ENCODE measurements at places on chromosomes 4 and X.

- no peak for DNase-seq
These were observed 45.9 kb upstream of the PGRMC1 start for GRCh38 chrX:119190091-119190681.

DNA sequence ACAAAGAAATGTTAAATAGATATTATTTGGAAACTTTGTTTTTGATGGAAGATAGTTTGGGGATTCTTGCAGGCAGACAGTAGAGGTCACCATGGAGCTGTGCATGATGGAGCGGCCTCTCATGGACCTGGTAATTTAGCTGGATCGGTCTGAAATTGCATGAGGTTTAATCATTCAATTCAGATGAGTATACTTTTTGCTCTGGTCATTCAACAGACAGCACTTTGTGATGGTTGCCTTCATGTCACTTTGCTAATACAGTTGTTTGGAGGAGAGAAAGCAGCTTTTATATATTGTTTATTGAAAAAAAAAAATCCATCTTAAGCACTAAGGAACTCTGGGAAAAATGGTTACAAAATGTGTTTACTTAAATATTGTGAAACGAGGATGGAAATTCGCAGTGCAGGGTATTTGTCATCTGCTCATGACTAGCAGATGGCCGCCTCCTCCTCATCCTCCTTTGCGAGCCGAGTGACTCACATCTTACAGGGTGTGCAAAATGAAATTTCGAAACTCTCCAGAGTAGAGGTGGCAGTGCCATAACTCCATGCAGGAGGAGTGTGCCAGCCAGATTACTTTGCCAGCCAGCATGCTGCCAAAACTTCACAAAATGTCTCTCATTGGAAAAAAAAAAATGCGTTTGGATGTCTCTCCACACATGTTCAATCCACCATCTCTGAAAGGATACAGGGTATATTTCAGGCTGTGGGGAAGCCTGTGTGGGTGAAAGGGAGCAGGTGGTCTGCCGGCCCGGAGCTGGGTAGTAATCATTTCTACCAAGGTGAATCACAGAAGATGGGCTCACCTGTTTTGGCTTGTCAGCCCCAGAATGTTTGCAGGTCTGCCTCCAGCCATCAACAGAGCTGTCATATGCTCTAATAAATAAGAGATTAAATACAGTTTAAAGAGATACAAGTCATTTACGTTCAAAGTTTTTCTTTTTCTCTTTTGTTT is 314.9 kb upstream of the DIPK2B start:
- no peak for DNase-seq

DNA sequence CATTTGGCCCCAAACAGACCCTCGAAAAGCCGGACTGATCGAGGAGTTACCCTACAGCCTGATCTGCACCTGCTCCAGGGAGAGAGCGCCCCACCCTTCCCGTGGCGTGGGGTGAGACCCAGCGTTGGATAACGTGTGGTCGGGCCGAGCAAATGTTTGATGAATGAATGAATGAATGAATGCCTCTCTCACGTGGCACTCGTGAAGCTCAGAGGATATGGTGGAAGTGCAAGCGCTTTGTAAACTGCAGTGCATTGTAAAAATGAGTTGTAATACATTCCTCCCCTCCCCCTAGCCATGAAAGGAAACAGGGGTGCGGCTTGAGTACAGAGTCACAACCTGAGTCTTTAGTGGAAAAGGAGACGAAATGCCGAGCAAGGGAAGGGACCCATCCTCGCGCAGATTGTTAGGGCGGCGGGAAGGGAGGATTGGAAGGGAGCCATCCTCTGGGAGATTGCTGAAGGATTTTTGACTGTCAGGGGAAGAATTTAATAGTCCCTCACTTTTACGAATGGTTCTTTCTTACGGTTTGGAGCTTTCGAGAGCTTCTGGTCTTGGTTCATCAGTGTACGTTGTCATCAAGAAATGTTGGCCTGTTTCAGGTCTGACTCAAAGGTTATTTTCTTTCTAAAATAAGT is 772 bp upstream of the FBXW7 start:
- no peak for DNase-seq

GRCh38 chr4:7908668-7909067 is 31.0 kb downstream of the AFAP1 start:
- DNase-seq = no peak

GRCh38 chr4:79852305-79852730 is 220.7 kb downstream of the ANTXR2 start:
- no peak for DNase-seq

GRCh38 chr4:27129871-27130366 is 269.3 kb downstream of the STIM2 start:
- DNase-seq = no peak

DNA sequence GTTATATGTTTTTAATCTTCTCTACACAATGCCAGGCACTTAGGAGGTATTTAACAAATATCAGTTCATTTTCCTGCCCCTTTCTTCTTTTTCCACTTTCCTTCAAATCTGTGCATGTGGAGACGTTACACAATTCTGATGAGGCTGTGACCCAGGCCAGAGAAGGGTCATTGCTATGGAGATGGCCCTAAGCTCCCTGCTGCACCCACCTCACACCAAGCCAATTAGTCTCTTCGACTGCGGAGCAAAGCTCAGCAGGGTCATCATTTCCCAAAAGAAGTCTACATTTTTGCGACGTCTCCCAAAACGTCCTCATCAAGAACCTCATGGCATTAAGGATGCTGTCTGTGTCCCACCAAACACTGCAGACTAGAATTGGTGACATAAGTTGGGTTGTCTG is 28.9 kb upstream of the VEGFD start:
- DNase-seq = no peak

DNA sequence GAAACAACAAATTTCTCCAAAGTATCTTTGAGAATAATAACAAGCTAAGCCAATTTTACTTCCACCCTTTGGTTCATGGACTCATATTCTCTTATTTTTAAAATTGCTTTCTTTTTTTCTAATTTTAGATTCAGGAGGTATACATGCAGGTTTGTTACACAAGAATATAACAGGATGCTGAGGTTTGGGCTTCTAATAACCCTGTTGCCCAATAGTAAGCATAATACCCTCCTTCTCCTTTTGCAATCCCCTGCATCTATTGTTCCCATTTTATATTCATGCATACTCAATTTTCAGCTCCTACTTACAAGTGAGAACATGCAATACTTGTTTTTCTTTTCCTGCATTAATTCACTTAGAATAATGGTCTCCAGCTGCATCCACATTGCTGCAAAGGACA is 202.3 kb upstream of the FSTL5 start:
- DNase-seq = no peak

- DNase-seq = no peak
These were observed 13.7 kb downstream of the RWDD4 start for GRCh38 chr4:183645326-183645725.

DNA sequence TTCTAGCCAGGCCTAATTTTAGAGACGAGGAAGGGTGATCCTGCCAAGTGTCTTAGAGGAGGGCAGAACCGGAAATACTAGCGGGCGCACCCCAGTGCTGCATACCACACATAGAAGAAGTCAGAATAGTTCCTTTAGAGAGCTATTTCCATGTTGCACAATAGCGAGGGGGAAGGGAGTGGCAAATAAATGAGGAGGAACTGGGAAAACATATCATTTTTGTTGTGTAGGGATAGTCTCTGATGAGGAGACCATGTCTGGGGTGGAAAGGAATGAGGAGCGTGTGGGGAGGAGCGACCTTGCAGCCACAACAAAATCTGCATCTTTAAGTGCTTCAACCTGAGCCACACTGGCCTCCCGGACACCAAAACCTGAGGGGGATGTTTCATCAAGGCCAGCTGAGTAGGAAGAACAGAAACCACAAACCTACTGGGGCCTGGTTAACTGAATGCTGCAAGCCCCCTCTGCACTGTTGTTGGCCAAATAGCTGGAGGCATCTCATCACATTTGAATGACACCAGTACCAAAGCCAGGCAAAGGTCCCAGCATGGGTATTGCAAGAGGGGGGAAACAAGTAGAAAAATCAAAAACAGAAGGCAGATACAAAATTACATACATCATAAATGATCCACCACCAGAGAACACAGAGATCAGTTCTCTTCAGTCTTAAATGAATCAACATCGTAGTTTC is 26.7 kb upstream of the C1QTNF7 start:
- no peak for DNase-seq

GRCh38 chr4:112083587-112084347 is 61.5 kb upstream of the FAM241A start:
- DNase-seq = no peak

DNA sequence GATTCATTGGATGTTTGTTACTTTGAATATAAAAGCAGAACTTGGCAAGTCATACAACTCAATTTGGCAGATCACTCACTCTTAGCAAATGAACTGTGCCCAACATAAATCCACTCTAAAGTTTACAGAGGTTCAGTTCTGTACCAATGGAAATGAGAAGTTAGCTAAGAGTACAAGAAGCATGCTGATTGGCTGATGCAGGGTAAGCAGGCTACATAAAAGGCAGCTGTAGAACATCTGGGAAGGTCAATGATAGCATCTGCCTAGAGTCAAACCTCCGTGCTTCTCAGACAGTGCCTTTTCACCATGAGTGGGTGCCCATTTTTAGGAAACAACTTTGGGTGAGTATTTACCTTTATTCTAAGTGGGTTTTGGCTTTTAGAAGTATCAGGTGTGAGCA is at the start of gene TDO2:
Gene TDO2 (plus strand): TSS at position 244 of the 400 bp plus-strand sequence. CDS start 63 bp downstream, at position 307.
- DNase-seq = no peak

- DNase-seq = no peak
These were observed 200.2 kb downstream of the CPEB2 start for GRCh38 chr4:15202481-15202880.

- no peak for DNase-seq
These were observed 47.4 kb downstream of the SMIM14 start for GRCh38 chr4:39591290-39591689.

Data from stimulated activated CD8-positive, alpha-beta memory T cell treated with anti-CD3 and anti-CD28 coated beads, Interleukin-15, amount 100 ng/mL, for 48 hours (primary cell).